ENCODE measurements at places on chromosomes 4 and X.

GRCh38 chr4:22670956-22671355 is 21.8 kb upstream of the GBA3 start:
- no peak for DNase-seq

- no peak for DNase-seq
Measured at GRCh38 chr4:156832886-156833285, 138.7 kb downstream of the PDGFC start.

DNA sequence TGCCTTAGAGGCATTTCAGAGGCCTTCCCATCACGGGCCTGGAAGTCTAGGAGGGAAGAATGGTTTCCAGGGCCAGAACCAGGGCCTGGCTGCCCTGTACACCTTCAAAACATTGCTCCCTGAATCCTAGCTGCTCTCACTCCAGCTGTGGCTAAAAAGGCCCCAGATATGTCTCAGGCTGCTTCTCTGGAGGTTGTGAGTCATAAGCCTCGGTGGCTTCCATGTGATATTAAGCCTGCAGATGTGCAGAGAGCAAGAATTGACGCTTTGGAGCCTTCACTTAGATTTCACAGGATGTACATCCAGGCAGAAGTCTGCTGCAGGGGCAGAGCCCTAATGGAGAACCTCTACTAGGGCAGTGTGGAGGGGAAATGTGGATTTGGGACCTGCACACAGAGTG is 502.5 kb downstream of the GRXCR1 start:
- no peak for DNase-seq

- DNase-seq: no peak
Measured at GRCh38 chrX:67104982-67105757, 438.7 kb upstream of the AR start.

- DNase-seq: no peak
Measured at GRCh38 chr4:23930750-23931488, 41.1 kb upstream of the PPARGC1A start.

DNA sequence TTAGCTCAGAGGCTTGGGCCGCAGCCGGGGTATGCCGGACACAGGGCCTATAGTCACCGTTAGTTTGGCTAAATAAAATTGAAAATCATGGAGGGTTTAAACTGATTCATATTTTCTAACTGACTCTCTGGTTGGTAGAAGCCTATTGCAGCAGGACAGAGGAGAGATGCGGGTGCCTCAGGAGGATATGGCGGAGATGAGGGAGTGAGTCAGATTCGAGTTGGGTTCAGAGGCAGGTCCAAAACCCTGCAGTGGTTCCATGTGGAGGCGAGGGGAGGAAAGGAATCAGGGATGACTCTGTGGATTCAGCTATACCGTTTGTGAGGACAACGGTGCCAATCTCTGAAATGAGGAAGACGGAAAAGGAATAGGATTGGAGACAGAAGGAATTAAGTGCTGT is 176.6 kb downstream of the PALLD start:
- no peak for DNase-seq

- DNase-seq: no peak
Measured at GRCh38 chr4:13470379-13470778, 13.8 kb downstream of the RAB28 start.
